Pulmonary artery endothelial cell (primary cell): ENCODE measurements at places on chromosomes 5 and 9.

- no peak for DNase-seq
Observed at GRCh38 chr9:21903380-21903965, 90.7 kb downstream of the CDKN2A start.

DNA sequence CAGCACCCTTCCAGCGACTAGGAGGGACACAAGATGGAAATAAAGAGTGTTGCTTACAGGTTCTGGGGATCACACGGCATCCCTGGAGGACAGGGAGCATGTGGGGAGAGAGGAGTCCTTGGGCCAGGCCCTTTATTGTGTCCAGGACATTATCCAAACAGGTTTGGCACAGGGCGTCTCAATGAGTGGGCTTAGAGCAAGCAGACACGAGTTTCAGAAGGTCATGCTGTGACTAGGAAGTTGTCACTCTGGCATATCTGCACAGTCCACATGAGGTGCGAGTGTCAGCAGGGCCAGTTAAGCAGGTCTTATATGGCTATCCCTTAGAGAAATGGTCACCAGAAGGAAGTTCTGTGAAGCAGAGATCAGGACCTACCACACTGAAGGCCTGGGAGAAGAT lies 174.5 kb upstream of the OTULINL start:
- no peak for DNase-seq

- DNase-seq, result no peak
Observed at GRCh38 chr5:64980176-64980575, 211.4 kb downstream of the CWC27 start.

DNA sequence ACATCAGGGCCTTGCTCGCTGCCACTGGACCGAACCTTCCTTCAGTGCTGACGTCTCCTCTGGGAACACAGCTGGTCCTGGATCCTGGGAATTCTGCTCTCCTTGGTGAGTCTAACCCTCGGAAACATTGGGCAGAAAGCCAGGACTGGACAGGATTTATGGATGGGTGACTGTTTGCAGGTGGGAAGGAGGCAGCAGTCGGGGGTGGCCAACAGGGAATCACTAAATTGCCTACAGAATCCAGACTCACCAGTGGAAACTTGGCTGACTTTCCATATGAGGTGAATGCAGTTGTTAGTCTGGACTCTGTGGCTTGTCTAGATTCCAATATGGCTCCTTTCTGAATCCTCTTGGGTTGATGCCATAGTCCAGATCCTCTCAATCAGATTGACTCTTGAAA lies 203.1 kb downstream of the SAXO1 start:
- DNase-seq, result no peak

DNA sequence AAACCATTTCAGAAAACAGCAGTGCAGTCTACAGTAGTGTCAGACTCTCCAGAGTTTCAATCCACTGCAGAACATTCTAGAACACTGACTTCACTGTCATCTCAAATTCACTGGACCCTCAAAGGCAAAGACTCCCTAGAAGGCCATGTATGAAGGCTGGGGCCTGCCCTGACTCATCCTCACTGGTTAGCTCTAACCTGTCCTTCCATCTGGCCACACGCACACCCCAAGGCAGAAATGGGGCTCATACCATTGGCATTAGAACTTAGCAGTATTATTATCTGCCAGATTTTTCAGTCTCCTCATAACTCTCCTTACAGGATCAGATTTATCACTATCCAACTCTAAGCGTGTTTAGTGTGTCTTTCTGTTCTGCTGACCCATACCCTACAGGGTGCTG lies 20.4 kb downstream of the S1PR3 start:
- no peak for DNase-seq
